ENCODE measurements at places on chromosomes 12 and 14.

DNA sequence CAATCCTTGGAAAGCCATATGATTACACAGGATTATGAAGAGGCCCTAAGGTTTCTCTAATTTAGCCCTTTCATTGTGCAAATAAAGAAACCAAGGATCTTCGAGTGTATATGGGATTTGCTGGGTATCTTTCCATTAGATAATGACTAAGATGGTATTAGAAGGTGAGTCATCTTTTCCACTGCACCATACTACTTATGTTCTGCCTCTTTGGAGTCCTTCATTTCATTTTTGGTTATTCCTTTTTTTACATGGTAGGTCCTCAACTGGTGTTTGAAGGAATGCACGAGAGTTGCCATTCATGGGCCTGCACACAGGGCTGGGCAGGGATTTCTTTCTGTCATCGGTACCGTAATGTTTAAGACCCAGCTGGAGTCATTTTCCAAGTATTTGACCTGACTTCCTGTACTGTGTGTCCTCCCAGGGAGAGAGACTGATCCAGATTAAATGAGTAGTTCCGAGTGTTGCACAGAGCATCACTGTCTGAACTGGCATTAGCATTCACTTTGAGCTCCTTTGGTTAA is 85.7 kb downstream of the BORCS5 start:
- DNase-seq, result no peak

- DNase-seq, result no peak
Measured at GRCh38 chr12:121383601-121384021, 16.3 kb upstream of the RNF34 start.

DNA sequence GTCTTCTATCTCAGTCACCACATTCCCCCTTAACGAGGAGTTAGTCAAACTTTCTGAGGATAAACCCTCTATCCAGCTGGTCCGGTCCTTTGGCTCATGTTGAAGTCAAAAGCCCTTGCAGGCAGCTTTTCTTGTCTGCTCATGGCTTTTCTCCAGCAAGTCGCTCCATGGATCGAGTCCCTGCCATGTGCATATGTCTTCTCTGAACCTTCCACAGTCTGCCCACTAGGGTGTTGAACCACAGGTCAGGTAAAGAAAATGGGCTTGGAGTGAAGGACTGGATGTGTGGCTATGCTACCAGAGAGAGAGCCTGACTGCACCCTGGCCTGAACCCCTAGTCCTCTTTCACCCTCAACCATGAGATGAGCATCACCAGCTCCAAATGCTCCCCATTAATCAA is 22.8 kb downstream of the C14orf132 start:
- no peak for DNase-seq

DNA sequence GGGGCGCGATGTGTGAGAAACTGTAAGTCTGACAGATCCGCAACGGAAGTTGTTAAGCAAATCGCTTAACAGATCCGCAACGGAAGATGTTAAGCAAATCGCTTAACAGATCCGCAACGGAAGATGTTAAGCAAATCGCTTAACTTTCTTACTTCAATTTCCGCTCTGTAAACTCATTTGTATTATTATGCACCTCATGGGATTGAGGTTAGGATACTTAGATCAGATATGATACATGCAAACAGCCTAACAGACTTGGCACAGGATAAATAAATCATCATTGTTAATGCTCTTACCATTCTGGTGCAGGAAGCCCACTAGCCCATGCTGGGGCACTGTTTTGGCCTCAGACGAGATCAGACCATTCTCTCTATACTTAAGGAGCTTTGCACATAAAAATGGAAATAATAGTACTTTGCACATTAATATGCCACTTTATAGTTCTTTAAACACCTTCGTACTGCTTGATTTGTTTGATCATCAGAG is 399 bp downstream of the NCAPD2 start:
- no peak for DNase-seq

DNA sequence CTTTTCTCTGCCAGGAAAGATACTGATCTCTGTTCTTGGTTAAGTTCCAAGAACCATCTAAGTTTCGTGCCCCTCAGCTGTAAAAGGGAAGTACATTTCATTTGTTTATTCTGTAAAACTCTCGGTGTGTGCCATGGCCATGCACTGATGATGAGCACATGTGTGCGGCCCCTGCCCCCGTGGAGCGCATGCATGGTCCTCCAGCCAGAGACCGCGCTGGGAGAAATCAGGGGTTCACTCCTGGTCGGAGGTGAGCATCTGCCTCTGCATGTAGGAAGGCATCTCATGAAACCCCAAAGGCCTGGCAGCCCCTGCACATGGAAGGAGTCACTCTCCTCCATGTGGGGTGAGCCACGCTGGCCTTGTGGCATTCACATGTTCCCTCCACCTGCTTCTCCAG is 102.5 kb upstream of the RTL1 start:
- DNase-seq, result no peak

- no peak for DNase-seq
Measured at GRCh38 chr12:34397591-34398365, 375.5 kb downstream of the ALG10 start.

GRCh38 chr12:132188916-132189325 is 44.7 kb downstream of the NOC4L start:
- DNase-seq, result no peak

- no peak for DNase-seq
Measured at GRCh38 chr14:74309125-74310022, 6.6 kb upstream of the ABCD4 start.

- DNase-seq, result peak; percentile 6
Measured at GRCh38 chr12:82517027-82517426, 158.7 kb downstream of the METTL25 start.

DNA sequence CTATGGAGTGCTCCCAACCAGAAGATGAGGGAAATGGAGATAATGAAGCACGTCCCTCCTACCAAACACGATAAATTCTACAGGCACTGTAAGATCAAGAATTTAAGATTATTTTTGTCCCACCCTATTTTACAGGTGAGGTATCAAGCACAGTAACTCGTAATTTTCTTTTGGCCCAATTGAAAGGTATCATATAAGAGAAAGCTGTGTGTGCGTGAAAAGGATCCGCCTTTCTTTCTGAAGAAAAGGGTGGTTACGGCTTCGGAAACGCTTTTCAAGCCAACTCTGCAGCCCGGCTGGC is 733 bp upstream of the KLHDC2 start:
- DNase-seq, result no peak

- DNase-seq, result no peak
Measured at GRCh38 chr12:113862590-113863454, 103.3 kb downstream of the RBM19 start.

DNA sequence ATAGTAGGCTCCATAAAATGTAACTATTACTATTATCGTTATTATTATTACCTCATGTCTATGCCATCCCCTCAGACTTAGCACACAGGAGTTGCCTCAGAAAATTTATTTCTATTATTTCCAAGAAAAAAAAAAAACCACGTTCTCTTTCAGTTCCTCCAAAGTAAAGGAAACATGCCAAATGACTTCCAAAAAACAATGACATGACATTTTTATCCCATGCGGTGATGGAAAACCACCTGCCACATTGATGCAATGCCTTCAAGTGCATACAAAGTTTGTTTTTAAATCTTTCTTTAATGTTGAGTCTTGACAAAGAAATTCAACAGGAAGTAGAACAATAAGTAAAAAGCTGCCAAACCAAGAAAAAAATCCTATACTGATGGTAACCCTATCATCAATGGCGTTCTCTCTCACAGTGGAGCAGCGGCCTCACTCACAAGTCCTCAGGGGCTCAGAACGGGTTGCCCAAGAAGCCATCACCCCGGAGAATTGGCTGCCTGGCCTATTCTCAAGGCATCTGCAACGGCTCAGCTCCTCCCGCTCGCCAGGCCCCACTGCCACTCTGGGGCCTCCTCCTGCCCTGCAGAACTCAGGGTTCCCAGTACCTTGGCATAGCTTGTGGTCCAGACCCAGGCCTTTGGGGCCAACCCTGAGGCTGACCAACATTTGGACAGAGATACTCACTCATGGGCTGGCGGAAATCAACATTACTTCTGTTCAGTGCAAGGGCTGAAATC is 51.9 kb downstream of the SERPINA3 start:
- no peak for DNase-seq

Data from LoVo (cell line).